Breast epithelium (tissue), 4 donors: ENCODE measurements at places on chromosomes 4 and X. TPM values are rescaled to one million over a fixed set of nuclear protein-coding genes. Genes with fewer than 3 reads are reported as not detected.

Gene NAP1L5
- 5.9 TPM for total RNA-seq

Gene CCSER1
- 55.7 TPM for total RNA-seq

Gene APLN
- total RNA-seq, result 5.9 TPM

Gene MAGEC2
- total RNA-seq, result not detected

Gene IL13RA2
- 0.32 TPM for total RNA-seq

Gene TREX2
- total RNA-seq, result 1.0 TPM

Gene LUZP4
- total RNA-seq, result not detected

Gene GC
- not detected for total RNA-seq

Gene S100P
- total RNA-seq, result 0.98 TPM

Gene RPS6KA6
- total RNA-seq, result 5.9 TPM

Gene ZFP42
- not detected for total RNA-seq

Gene FREM3
- total RNA-seq, result not detected

Gene SPANXC
- total RNA-seq, result not detected

Gene ADRA2C
- total RNA-seq, result 1.6 TPM

Gene GUCY1A1
- total RNA-seq, result 75.8 TPM

Gene RRH
- total RNA-seq, result 0.66 TPM

Gene PLS3
- total RNA-seq, result 69.4 TPM

Gene ELF2
- 106 TPM for total RNA-seq

Gene CXCL1
- 0.80 TPM for total RNA-seq

Gene PNMA5
- total RNA-seq, result not detected

Gene CFAP47
- total RNA-seq, result under 0.01 TPM

Gene RNF128
- total RNA-seq, result 1.1 TPM

Gene VCX
- total RNA-seq, result not detected

Gene TEX11
- not detected for total RNA-seq

Gene SSX2B
- not detected for total RNA-seq

Gene UPF3B
- total RNA-seq, result 10.8 TPM

Gene IGFBP7
- total RNA-seq, result 622 TPM

Gene DGAT2L6
- total RNA-seq, result not detected

Gene POLN
- 3.3 TPM for total RNA-seq

Gene NXF3
- total RNA-seq, result not detected

Gene ELF4
- total RNA-seq, result 5.3 TPM

Gene SHROOM2
- total RNA-seq, result 0.48 TPM

Gene L1CAM
- 1.8 TPM for total RNA-seq

Gene EDA
- total RNA-seq, result 5.0 TPM

Gene RBM46
- 0.29 TPM for total RNA-seq

Gene LPAR4
- 0.59 TPM for total RNA-seq

Gene ODAPH
- not detected for total RNA-seq

Gene TMEM154
- total RNA-seq, result 1.3 TPM

Gene APEX2
- total RNA-seq, result 10.8 TPM

Gene SULT1E1
- total RNA-seq, result 0.66 TPM

Gene TRIM61
- 0.96 TPM for total RNA-seq

Gene FGF5
- total RNA-seq, result not detected

Gene DMP1
- not detected for total RNA-seq

Gene ZXDA
- total RNA-seq, result 7.5 TPM

Gene CYTL1
- 0.66 TPM for total RNA-seq

Gene ASB11
- total RNA-seq, result not detected

Gene SLC25A43
- 20.5 TPM for total RNA-seq
